ENCODE measurements at places on chromosomes 3 and 15.

DNA sequence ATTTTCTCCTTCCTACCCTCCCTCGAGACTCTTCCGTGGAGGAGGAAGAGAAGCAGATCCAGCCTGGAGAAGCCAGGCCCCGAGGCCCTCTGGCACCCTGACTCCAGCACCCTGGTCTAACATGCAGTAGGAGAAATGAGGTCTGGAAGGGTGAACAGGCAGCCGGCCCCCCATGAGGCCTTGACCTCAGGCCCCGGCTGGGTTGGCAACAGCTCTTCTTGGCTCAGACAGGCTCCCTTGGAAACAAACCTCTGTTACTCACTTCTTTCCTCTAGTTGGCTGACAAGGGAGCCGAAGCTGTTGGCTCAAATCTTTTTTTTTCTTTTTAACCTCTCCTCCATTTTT lies 73.4 kb downstream of the CPN2 start:
- peak; percentile 83 for DNase-seq

DNA sequence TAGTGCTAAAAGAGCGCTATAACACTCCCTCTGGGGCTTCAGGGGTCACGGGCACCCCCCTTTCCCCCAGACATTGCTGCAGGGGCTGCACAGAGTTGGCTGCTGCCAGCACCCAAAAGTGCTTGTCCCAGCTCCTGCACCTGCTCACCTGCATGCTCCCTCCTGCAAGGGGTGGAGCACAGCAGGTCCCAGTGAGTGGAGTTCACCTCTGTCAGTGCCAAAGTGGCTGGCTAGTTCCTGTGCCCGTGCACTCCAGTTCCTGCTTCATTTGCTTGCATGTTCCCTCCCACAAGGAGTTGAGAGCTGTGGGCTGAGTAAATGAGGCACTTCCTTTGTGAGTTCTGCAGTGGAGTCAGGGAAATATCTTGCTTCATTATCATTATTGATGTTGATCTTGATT lies 476.9 kb downstream of the SQOR start:
- no peak for DNase-seq

DNA sequence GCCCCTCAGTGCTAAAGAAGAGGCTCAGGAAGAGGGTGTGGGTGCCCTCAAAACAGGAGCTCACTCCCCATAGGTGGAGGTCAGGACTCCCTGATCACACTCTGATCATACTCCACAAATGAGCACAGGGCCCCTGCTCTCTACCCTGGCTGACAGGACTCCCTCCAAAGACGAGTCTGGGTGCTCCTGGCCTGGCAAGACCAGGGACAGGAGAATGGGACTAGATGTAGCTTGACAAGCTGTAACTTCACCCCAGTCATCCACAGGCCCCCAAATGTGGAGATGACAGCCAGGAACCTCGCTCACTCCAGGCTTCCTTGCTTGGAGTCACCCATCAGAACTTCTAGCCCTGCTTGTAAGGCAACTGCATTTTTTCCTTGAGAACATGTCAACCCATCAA lies 11.1 kb downstream of the SCN5A start:
- DNase-seq, result no peak

DNA sequence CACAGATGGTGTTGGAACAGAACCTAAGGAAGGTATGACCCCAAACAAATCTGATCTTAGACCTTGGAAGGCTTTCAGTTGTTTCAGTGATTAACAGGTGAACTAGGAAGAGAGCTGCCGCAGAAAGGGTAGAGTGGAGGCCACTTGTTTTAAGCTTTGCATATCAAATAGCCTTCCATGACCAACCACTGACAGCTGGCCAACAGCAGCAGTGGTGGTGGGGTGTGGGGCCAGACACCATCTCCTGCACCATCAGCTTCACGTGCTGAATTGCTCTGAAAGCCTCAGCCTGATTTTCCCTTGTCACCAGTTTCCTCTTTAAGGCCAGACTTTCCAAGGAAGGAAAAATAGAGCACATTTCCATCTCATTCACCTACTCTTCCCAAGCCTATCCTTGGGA lies 16.6 kb upstream of the OSBPL11 start:
- no peak for DNase-seq

DNA sequence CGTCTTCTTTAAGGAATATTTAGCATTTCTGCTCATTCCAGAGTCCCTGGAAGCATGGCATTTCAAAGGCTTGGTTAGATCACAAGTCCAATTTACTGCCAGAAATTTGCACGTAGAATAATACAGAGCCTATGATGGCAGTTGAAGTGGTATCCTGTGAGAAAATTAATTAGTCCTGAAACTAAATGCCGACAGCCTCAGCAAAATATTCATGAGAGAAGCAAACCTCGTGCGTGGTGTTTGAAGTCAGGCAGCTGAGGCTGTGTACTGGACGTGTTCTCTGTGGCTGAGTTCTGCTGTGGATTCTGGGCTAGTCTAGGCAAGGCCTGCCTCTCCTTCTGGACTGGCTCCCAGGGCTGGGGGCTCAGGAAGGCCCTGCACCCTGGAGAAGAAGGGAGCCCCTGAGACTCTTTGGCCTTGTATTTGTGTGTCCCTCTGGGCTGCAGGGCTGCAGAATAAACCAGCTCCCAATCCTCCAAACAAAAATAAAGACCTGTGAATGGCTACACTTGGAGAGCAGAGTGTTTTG lies 106.6 kb downstream of the APBA2 start:
- no peak for DNase-seq

DNA sequence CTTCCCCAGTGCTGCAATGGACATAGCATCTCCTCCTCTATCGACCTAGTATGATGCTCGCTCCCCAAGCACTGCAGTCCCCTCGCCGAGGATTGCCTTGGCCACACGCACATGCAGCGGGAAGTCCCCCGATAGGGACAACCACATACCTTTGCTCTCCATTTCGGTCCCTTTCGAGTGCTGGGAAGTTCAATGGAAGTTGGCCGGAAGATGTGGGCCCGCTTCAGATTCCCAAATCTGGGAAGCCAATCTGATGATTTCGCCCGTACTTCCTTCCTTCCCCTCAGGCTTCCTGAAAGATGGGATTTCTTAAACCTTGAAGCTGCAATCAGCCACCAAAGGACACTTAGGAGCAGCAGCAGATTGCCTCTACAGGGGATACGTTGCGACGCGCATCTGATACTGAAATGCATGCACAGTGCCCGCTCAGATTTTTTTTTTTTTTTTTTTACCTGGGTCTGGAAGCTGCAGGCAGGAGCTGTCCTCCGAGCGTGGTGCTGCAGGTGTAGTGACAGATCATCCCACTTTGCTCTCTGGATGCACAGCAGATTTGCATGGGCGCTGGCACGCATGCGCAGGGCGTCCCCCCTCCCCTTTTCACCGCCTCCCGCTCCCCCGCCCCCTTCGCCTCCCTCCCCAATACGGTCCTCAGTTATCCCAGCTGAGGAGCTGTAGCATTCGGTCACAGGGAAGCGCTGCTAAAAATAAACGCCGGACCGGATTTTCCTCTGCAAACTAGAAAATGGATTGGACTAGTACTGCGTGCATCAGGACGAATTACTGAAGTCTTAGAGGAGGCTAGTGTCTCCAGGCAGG lies at the start of gene FGF12:
Gene FGF12 (minus strand): TSS at position 510 of the 816 bp plus-strand sequence.
- peak; percentile 17 for DNase-seq

GRCh38 chr3:85005946-85006345 lies 47.2 kb downstream of the CADM2 start:
- no peak for DNase-seq

GRCh38 chr3:101886626-101887025 lies 37.3 kb downstream of the NFKBIZ start:
- no peak for DNase-seq

DNA sequence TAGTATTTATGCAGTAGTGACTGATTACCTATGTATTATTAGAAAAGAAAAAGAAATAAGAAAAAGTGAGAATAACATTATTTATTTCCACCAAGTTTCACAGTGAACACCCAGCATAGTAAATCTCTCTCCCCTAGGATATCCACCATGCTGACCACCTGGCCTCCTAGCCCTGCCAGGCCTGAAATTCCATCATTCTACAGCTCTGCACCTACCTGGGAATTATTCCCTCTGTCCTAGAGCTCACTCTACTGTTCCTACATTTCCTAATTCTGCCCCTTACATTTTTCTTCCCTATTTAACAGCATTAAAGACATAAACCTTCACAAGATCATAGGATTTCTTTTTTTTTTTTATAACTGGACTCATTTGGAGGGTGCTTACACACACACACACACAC lies 525.3 kb upstream of the PPP2R3A start:
- DNase-seq, result no peak

DNA sequence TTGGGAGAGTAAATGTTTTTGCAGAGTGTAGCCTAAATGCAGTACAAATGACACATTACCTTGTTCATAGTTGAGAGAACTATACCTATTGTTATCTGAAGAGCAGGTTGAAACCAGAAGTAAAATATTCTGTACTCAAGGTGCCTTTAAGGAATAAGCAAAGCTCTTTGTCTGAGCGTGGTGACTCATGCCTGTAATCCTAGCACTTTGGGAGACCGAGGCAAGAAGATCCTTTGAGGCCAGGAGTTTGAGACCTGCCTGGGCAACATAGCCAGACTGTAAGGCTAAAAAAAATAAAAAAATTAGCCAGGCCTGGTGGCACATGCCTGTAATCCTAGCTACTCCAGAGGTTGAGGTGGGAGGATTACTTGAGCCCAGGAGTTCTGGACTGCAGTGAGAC lies 2.2 kb upstream of the RNF13 start:
- no peak for DNase-seq

GRCh38 chr3:107240183-107241091 lies 136.8 kb upstream of the CCDC54 start:
- peak; percentile 72 for DNase-seq

GRCh38 chr3:63323766-63324165 lies 45.7 kb downstream of the SYNPR start:
- no peak for DNase-seq

DNA sequence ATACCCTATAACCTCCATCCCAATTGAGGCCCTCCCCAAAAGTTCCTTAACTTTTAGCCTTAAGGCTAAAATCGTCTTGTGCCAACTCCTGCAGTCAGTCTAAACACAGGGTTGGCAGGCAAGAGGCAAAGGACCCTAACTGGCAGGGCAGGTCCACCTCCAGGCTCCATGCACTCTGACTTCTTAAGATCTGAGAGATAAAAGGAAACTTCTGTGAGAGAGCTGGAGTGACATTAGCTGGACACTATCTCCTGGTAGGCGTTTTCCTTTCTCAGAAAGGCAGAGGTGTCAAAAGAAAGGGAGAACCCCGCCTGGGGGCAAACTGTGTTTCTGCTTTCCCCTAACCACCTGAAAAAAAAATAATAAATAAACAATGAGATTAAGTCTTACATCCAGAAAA lies 3.6 kb downstream of the CHSY1 start:
- DNase-seq, result no peak

GRCh38 chr15:70192490-70192889 lies 94.8 kb upstream of the TLE3 start:
- no peak for DNase-seq

DNA sequence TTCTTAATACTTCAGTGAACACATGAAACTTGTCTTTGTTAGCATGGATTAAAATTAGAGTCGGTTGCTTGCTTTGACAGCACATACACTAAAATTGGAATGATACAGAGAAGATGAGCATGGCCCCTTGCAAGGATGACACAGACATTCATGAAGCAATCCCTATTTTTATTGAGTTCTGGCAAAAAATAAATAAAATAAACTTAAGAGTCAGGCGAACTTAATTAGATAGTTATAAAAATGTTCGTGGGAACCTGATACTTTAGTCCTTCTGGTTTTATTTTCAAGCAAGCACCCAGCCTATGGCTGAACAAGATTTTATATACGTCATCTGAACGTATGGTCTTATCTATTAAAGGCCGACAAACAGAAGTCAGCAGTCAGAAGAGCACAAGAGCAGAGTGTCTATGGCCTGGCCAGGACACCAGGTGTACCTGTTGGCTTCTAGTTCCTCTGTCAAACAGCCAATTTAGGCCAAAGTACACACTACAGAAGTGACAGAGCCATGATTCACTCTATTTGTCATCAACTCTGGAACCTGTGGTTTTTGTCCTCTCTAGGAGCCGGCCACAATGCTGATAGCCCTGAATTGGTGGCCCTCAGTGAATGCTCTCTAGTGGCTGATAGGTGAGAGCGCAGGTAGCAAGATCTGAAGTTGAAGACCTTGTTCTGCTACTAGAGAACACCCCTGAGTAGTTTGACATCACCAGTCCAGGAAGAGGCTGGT lies 64.3 kb downstream of the LEO1 start:
- DNase-seq, result peak; percentile 49

DNA sequence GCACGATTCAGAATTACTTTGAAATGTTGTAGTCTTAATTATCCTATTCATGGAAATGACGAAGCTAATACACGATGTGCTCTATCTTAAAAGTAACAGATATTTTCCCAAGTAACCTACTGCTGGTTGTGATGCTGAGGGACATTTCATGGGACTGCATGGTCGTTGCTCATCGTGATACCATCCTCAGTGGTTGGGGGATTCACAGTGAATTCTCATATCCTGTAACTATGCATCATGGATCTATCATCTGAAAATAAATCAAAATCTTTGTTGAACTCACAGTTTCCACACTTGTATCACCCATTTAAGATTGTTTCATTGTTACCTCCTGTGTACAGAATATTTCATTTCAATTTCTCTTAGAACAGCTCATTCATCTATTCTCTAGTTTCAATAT lies 84.7 kb downstream of the OPA1 start:
- peak; percentile 1 for DNase-seq

DNA sequence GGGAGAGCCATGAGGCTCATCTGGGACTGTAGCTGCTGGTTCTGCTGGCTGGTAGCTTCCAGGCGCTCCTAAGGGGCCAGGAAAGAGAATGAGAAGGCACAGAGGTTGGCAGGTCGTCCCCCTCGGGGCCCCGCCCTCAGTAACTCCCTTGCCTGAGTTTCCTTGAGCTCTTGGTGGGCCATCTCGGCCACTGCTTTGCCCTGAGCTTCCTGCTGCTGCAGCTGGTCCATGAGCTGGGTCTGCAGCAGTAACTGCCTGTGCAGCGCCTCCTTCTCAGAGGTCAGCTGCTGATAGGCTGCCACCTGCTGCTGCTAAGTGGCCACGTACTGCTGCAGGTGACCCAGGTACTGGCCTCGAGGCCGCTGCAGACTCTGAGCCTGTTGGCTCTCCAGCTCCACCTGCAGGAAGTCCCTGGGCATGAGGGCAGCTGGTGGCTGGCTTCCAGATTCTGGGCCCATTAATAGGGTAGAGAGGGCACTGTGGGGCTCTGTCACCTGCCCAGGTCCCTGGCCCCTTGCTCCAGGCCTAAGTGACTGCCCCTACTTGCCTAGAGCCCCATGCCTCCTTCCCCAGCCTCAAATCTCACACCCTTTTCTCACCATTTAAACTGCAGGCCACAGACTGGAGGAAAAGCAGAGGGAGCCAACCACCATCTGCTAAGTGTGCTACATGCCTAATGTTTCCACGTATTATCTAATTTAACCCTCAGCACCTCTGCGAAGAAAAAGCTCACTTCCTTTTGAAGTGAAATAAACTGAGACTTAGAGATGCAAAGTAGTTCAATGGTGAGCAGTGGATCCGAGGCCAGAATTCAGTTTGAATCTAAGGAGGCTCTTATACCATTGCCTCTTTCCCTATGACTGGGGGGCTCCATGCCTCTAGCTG lies 10.8 kb upstream of the VPS33B start:
- no peak for DNase-seq

GRCh38 chr3:60931452-60931851 lies 319.8 kb downstream of the FHIT start:
- DNase-seq, result no peak
